ENCODE measurements at places on chromosomes 5 and 9.

GRCh38 chr9:1273859-1274258 lies 223.7 kb downstream of the DMRT2 start:
- DNase-seq = no peak

GRCh38 chr5:140336388-140336787 lies 10.0 kb downstream of the HBEGF start:
- no peak for DNase-seq

- peak; percentile 21 for DNase-seq
Measured at GRCh38 chr5:72817076-72817481, 618 bp downstream of the TNPO1 start.

DNA sequence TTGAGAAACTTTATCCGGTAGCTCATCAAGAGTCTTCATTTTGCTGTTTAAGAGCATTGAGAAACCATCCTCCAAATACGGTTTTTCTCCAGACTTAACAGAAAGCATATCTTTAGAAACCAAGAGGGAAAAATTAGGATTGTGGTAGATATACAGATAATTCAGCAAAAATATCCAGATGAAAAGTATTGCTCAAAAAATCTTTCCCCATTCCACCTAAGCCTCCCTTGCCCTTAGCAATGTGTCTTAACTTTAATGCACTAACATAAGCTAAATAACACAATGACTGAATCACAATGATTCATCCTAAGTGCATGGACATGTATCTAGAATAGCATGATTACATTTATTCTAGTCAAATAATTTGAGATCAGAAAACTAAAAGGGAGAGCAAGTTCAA lies 130.3 kb upstream of the TARS1 start:
- no peak for DNase-seq

DNA sequence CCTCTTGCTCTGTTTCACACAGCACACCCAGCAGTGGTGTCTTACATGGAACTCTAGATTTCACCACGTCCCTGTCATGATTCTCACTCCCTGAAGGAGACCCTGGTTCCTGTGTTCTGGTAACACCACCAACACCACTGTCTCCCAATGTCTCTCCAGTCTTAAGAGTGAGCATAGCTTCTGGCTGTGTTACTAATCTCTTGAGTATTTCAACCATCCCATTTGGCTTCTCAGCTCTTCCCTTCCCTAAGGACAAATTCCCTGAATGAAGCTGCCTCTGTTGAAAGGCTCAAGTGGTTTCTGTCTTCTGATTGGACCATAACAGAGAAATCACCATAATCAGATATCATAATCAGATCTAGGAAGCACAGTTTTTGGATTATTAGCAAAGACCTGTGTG lies 311.8 kb downstream of the DNAH5 start:
- DNase-seq = no peak

GRCh38 chr9:107542411-107543157 lies 53.0 kb upstream of the KLF4 start:
- no peak for DNase-seq
